ENCODE measurements at places on chromosomes 6 and 20.
A peak's percentile ranks its signal among the peaks of the same experiment; 100 is the strongest.

GRCh38 chr6:101845172-101845571 lies 451.7 kb downstream of the GRIK2 start:
- no peak for DNase-seq

- DNase-seq = no peak
Observed at GRCh38 chr6:3356824-3357420, 98.2 kb downstream of the PSMG4 start.

DNA sequence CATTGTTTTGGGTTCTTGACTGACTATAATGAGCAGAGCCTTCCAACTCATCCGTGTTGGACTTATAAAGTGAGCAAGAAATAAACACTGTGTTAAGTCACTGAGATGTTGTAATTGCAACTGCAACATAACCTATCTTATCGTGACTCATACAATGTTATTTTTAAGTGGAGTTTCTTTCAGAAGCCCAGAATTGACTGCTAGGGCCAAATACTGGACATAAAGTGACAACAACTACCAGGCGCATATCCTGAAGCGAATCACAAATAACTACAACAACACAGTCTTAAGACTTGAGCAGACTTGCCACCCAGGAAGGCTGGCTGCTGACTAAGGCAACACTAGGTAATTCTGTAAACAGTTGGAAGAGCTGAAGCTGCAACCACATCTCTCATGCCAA lies 326.6 kb downstream of the COL12A1 start:
- no peak for DNase-seq

DNA sequence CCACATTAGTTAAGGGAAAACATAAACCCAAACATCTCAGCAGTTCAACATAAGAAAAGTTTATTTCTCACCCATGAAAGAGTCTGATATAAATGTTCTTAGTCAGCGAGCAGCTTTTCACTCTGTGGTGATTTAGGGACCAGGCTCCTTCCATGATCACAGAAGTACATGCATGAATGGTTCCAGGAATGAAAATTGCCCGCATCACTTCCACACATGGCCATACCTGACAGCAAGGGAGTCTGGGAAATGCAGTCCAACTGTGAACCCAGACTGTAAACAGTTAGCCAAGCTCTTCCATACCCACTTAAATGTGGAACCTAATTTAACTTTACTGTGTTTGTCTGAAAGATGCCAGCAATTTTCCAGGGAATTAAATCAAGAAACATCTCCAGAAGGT lies 353.9 kb downstream of the HACE1 start:
- no peak for DNase-seq

DNA sequence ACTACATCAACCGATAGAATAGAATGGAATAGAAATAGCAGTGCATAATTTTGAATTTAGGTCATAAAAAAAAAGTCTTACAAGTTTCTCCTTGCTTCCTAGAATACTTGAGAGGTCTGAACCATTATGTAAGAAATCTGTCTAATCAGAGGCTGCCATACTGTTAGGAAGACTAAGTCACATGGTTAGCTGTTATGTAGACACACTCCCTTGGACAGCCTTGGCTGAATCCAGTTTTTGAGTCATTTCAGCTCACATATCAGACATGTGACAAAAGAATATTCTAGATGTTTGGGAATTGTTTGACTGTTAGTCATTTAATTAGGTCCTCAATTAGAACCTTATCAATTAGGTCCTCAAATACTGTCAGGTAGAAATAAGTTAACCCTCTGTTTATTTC lies 1601.4 kb downstream of the GRIK2 start:
- no peak for DNase-seq

DNA sequence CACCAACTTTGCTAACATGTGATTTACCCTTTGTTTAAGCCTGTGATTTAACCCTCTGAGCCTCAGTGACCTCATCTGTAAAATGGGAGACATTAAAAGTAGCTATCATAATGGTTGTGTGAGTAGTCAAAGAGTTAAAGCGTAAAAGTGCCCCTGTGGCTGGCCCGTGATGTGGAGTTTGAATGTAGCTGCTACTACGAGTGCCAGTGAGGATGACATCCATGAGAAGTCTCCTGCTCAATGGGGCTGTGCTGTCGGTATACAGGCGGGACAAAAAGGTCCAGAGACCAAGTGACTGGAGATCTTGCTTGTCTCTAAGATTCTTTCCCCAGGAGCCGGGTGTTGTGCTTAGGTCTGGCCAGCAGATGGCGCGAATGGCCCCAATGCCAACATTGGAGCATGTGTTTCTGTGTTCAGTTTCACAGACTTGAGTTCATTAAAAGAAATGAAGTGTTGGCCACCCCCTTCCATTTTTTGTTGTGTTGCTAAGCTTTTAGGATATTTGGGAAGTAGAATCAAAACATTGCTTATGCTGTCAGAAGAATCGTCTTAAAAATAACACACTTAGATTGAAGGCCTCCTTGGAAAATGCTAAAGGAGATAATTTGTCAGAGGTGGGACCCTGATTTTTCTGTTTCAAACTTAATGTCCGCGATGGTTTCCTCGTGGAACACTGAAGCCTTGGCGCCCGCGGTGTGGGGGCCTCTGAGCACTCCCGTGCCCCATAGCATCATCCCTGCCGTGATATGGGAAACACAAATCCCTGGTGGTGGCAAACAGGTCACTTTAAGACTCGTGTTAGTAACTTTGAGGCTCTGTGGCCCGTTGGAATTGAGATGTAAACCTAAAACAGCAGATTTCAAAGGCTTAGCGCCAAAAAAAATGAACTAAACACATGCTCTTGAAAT lies 9.3 kb upstream of the RBM38 start:
- peak; percentile 68 for DNase-seq

DNA sequence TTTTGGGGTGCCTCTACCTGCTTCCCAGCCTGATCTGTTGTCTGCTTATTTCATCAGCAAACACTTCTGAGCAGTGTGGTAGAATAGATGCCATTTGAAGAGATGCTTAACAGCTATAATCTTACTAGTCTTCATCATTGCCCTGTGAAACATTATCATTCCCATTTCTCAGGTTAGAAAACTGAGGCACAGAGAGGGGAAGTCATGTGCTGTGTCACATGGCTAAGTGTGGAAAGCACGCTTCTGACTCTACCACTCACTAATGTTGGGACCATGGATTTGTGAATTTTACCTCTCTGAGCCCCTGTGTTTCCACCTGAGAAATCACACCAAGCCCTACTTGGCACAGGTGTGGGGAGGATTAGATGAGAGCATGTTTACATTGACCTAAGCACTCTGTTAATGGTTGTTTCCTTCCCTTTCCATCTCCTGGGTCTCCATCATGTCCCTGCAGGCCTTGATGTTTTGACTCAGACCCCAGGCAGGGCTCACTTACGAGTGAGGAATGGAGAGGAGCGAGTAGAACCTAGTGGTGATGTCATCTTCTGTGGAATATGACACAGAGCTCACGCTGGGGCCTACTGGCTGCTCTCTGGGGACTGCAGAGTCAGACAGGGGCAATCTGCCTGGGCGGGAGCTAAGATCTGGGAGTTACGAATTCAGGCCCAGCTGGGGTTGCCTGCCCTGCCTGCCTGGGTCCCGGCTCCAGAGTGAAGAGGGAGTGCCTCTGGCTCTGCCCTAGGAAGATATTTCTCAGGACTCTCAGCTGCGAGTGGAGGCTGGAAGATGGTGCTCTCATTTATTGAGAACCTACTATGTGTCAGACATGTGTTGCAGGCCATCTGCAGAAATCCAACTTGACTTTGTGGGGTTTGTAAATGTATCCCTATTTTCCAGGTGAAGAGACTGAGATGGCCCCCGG lies 64.3 kb downstream of the CDH22 start:
- DNase-seq = no peak

DNA sequence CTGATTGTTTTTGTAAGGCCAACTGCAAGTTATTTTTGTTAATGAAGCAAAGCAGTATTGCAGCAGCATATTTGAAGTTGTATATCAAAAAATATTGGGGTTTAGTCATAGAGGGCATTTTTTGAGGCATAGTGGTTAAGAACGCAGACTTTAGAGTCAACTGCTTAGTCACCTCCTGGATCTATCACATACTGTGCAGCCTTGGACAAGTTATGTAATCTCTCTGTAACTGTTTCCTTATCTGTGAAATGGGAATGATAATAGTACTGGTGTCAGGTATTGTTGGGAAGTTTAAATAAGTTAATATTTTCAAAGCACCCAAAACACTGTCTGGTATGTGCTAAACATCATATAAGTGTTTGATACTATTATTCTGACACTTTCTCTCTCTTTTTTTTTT lies 27.2 kb upstream of the EFHC1 start:
- DNase-seq = no peak

- DNase-seq = no peak
Observed at GRCh38 chr6:35745509-35745908, 8.7 kb downstream of the ARMC12 start.

DNA sequence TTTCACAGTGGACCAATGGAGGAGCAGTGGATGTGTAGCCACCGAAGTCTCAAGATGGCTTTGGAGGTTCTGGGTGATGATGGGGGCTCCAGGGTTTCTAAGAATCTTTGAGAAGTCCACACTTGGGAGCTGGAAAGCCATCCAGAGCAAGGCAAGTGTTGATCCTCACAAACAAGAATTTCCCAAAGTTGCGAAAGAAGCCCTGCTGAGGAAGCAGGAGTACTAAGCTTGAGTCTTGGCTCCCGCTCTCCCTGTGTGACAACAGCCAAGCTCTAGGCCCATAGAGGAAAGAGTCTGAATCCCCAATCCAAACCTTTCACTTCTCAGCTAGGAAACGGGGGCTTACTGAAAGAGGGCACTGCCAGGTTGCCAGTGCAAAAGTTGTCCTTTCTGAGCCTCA lies 106.0 kb downstream of the EDN3 start:
- DNase-seq = no peak

- no peak for DNase-seq
Observed at GRCh38 chr20:32168184-32168910, 39.2 kb downstream of the PLAGL2 start.

Measured in Panc1 (cell line).